Activated CD4-positive, alpha-beta T cell treated with anti-CD3 and anti-CD28 coated beads, Interleukin-2, amount 50 U/mL, for 48 hours (primary cell): ENCODE measurements at places on chromosomes 13 and 19.
A peak's percentile ranks its signal among the peaks of the same experiment; 100 is the strongest.

- DNase-seq = no peak
Measured at GRCh38 chr19:17543986-17544385, 11.5 kb upstream of the COLGALT1 start.

DNA sequence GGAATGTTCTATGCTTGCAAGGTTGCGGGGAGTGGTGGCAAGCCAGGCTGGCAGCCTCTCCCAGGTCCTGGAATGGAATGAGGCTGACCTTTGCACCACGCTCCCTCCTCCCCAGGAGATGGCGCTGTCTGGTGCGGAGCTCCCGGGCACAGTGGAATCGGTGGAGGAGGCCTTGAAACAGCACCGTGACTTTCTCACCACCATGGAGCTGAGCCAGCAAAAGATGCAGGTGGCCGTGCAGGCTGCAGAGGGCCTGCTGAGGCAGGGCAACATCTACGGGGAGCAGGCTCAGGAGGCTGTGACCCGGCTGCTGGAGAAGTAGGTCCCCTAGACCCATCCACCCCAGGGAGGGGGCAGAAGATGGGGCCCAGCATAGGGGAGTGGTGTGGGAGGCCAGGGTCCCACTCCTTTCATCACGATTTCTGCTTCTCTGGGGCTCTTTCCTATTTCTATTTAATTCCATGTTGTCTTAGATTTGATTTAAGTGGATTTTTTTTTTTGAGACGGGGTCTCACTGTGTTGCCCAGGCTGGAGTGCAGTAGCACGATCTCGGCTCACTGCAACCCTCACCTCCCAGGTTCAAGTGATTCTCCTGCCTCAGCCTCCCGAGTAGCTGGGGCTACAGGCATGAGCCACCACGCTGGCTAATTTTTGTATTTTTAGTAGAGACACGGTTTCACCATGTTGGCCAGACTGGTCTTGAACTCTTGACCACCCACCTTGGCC is 53.2 kb upstream of the SHKBP1 start:
- peak; percentile 62 for DNase-seq

GRCh38 chr19:3576696-3577443 is 4.1 kb downstream of the HMG20B start:
- no peak for DNase-seq

- DNase-seq = no peak
Measured at GRCh38 chr13:30124131-30124768, 183.1 kb downstream of the KATNAL1 start.

DNA sequence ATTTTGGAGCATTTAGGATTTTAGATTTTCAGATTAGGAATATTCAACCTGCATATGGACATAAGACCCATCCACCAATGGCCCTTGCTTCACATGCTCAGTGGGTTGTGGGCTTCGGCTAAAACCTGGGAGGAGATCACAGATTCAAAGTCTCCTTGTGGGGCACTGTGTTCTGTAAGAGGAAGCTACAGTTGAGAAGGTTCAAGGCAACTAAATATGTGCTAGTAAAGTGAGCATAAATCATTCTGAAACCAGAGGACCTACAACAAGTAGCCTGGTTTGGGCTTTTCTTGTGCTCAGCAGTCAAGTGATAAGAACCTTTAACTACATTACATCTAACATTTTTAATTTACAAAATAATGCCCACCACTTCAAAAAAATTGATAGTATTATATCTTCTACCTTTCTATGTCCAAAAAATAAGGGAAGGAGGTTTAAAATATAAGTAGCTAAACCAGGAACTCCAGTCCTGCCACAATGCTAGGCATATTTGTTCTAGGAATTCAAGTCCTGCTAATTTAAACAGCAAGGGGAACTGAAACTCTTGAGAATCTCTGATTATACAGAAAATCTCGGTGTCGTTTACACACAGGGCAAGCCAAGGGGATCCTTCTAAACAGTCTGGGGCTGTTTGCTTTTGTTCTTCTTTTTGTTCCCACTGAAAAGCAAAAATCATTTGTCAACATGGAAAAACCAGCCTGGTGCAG is 36.6 kb downstream of the FOXO1 start:
- DNase-seq = no peak

- DNase-seq = no peak
Measured at GRCh38 chr13:110890279-110891165, 24.3 kb downstream of the ANKRD10 start.

- DNase-seq = no peak
Measured at GRCh38 chr19:42961119-42961518, 24.1 kb upstream of the PSG7 start.

DNA sequence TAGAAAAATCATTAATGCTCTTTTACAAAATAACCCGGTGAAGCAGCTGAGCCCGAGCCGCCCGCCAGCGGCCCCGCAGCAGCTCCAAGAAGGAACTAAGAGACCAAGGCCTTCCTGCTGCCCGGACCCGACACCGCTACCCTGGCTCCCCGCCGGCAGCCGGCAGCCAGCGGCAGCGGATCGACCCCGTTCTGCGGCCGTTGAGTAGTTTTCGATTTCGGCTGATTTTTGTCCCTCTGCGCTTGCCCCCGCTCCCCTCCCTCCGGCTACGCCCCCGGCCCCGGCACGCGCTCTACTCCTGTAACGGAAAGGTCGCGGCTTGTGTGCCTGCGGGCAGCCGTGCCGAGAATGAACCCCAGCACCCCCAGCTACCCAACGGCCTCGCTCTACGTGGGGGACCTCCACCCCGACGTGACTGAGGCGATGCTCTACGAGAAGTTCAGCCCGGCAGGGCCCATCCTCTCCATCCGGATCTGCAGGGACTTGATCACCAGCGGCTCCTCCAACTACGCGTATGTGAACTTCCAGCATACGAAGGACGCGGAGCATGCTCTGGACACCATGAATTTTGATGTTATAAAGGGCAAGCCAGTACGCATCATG is at the start of gene PABPC3:
Gene PABPC3 (plus strand): TSS at position 286 of the 603 bp plus-strand sequence. CDS start 63 bp downstream, at position 349.
- peak; percentile 4 for DNase-seq

DNA sequence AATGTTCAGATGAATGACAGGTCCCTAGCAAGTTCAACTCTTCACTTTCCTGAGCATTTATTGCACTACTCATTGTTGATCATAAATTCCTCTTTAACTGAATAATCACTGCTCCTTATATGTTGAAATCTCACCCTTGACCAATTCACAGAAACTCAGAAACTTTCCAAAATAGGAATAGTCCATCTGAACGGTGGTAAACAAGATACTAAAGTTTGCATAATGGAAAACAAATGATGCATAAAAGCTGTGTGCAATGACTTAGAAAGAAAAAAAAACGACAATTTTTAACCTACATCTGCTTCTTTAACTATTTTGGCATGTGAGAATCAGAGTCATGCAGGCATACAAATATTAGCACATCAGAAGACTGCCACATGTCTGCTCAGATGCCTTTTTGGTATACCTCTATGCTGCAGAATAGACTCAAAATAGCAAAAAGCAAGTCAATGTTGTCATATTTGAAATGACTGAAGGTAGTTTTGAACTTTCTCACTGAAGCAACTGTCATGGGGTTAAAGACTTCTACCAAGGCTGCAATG is 34.8 kb downstream of the SLC10A2 start:
- DNase-seq = no peak

DNA sequence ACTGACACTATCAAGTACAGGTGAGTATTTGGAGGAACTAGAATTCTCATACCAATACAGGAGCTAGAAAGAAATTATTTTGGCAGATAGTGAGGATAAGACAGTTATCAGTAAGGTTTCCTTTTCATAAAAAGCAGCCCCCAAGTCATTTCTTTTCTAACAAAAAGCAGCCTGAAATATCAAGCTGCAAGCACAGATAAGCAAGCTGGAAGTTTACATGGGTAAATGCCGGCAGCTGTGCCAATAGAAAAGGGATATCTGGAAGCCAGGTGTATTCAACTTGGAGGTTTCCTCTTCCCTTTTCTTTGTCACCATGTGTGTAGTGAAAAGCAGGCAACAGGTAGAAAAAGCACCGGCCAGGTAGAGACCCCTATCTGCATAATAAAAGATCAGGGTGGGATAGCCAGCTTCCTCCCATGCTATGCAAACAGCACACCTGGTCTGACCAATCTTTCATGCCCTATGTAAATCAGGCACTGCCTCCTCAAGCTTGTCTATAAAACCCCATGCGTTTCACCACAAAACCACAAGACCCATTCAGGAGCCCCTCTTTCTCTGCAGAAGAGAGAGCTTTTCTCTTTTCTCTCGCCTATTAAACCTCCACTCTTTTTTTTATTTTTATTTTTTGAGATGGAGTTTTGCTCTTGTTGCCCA is 22.9 kb downstream of the CYP4F2 start:
- DNase-seq = no peak

- no peak for DNase-seq
Measured at GRCh38 chr13:36914648-36915047, 5.4 kb downstream of the SMAD9 start.

GRCh38 chr13:101624981-101625380 is 172.5 kb downstream of the ITGBL1 start:
- DNase-seq = no peak

DNA sequence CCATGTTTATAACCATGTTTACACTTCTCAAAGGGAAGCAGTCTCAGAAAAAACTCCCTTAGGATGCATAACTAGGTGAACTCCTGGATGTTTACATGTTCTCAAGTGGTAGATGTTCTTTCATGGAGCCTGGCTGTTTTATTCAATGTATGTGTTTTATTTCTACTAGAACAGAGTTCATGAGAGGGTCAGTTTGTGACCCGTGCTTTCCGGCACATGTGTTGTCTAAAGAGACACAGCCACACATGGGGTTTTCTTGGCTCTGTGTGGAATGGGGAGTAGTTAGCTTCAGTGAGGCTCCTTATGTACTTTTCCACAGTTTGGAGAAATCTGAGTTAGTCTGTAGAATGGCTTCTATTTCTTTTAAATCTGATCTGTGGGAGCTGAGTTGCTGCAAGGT is 60.9 kb downstream of the ATP8A2 start:
- DNase-seq = no peak

DNA sequence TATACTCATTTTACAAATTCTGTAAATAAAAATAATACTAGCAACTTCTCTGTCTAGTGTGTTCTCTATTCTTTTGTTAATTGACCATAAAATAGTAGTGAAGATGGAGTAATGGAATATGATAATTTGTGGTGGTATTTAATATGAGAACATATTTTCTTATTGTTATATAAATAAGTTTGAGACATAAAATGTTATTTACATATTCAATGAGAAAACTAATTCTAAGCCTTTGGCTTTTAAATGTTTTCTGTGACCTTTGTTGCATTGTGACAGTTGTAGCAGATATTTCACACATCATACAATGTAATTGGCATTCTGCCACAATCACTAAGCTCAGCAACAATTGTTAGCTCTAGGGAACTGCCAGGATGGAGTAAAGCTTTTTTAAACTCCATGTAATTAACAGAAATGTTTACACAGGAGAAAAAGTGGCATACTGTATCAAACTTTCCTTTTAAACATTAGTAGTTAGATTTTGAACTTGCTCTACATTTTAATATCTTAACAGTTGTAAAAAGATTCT is 562.1 kb upstream of the PCDH9 start:
- DNase-seq = no peak

- no peak for DNase-seq
Measured at GRCh38 chr13:30017880-30018279, 167.5 kb upstream of the UBL3 start.

- no peak for DNase-seq
Measured at GRCh38 chr13:111907341-111907880, 159.5 kb upstream of the SOX1 start.

GRCh38 chr13:100266026-100266425 is 177.1 kb downstream of the PCCA start:
- DNase-seq = no peak

DNA sequence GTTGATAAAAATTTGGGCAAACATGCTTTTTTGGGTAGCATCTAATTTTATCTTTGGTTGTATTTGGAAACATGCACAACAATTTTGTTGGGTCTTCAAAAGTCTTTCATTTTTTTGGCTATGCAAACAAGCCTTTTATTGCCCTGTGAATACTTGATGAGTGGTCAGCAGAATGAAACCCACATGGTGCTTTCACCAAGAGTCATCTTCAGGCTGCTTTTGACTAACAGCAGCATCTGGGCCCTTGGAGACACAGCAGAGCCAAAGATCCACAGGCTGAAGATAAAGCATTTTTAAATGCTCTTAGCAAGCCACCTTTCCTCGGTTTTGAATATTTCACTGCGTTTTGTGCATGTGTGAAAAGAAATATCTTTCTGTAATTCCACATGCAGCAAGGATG is 154.9 kb downstream of the FGF9 start:
- no peak for DNase-seq

DNA sequence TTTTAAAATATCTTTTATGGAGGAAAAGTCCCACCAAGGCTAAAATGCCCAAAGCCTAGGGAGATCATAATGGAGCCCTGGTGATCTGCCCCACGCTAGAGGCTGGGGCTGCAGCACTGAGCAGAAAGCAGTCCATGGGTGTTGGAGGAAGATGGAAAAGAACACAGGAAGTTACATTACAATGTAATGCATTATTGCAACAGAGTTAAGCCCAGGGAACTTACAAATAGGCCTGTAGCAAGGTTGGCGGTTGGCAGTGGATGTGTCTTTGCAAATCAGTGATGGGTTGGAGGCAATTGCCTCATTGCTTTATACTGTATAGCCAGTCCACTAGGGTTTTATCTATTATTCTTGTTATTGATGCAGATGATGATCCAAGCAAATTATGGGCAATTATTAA is 399.9 kb downstream of the NDFIP2 start:
- DNase-seq = no peak

- DNase-seq = no peak
Measured at GRCh38 chr13:38013676-38014075, 144.1 kb upstream of the TRPC4 start.

DNA sequence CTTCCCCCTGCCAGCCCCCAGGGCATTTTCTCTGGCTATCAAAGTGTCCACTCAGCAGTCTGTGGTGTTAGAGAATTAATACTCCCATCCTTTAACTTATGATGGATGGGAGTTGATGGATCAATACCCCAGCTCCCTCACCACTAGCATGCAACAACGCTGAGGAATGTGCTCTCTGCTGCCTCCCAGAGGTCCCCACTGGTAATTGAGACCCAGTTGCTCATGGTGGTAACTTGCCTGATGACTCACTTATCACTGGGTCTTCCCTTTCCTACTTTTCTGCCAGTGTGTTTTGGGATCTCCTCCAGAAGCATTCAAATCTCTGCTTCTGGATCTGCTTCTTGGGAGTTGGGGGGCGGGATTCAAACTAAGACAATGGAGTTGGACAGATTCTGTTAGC is 20.3 kb upstream of the CACNA1A start:
- peak; percentile 44 for DNase-seq

GRCh38 chr19:1082165-1082927 is 12.8 kb downstream of the POLR2E start:
- peak; percentile 85 for DNase-seq

DNA sequence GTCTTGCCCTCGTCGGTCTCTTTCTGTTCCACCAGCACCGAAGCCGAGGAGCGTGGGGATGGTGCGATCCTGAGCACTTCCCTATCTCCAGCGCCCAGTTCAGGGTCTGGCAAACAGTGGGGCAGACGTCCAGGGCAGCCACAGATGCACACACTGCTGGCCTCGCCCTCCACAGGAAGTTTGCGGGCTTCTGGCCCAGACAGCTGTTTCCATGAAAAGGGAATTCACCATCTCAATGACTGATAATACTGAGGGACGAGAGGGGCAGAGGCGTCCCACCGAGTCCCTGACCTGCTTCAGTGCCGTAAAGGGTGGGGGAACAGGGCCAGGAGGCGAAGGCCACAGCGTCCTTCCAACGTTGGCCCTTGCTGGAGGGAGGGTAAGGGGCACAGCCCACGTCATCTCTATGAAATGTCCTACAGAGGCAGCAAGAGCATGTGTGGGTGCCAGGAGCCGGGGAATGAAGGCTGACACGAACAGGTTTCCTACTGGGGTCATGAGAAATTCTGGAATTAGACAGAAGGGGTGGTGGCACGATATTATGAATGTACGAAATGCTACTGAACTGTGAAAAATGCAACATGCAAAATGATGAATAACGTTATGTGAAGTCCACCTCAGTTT is 19.5 kb downstream of the SHC2 start:
- no peak for DNase-seq

- no peak for DNase-seq
Measured at GRCh38 chr13:32454886-32455593, 27.1 kb upstream of the N4BP2L1 start.
